Effector memory CD4-positive, alpha-beta T cell (primary cell): ENCODE measurements at places on chromosomes 7 and 10.

DNA sequence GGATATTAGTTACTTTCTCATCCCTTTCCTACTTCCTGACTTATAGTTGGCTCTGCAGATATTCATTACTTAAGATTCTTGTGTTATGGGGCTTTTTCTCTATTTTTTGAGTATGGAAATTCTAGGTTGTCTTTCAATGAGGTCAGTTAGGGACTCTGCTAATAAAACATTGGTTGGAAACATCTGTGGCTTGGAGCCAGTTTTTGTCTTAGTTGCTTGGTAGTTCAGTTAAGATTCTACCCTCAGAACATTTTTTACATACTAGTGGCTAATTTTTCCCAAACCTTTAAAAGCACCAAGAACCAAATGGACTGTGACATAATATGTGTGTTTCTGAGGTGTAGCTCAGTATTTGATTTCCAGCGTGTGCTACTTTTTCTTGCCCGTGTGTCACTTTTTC is 305.6 kb upstream of the FZD1 start:
- no peak for DNase-seq

DNA sequence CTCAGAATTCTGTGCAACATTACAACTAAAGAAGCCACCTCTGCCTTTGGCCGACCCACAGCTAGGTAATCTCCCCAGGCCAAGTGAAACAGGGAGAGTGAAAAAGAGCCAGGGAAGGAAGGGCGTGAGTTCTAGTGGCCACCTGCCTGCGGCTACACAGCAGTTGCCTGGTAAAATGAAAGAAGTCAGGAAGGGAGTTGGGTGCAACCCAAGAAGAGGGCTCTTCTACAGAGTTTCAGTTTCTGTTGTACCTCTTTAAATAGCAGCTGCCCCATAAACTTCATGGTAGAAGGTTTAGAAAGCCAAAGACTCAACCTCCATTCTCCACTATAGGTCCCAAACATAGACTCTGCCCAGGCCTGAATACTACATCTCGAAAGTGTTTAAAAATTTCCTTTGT is 76.2 kb upstream of the TMEM168 start:
- no peak for DNase-seq

DNA sequence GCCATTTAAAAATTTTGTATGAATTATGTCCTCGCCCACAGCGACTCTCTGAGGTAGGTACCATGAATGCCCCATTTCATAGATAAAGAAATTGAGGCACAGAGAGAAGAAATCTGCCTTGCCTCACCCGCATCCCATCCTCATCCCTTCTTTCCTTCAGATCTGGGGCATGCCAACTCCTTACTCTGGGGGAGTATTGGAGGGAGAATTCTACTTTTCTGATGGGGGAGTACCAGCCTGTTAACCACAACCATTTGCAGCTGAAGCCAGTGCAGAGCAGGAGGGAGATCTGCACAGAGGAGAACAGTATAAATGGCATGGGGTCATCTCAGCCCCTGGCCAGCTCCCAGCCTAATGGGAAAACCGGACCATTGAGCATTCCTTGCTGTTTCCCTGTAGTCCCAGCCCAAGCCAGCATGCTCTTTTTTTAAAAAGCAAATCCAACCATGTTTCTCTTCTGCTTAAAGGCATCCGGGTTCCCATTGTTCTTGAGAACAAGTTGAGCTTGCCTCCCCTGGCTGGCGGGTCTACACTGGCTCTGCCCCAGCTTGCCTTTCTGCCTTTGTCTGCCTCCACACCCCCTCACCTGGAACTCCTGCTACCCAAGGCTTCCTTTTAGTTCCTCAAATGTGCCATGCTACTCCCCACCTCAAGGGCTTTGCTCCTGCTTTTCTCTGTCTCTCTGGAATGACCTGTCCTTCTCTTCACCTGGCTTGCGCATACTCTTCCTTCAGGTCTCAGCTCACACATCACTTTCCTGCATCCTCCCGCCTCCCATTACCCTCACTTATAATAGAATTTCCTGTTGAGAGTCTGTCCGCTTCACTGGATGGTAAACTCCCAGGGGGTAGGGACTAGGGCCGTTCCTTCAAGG is 8.8 kb upstream of the ZNF503 start:
- no peak for DNase-seq

DNA sequence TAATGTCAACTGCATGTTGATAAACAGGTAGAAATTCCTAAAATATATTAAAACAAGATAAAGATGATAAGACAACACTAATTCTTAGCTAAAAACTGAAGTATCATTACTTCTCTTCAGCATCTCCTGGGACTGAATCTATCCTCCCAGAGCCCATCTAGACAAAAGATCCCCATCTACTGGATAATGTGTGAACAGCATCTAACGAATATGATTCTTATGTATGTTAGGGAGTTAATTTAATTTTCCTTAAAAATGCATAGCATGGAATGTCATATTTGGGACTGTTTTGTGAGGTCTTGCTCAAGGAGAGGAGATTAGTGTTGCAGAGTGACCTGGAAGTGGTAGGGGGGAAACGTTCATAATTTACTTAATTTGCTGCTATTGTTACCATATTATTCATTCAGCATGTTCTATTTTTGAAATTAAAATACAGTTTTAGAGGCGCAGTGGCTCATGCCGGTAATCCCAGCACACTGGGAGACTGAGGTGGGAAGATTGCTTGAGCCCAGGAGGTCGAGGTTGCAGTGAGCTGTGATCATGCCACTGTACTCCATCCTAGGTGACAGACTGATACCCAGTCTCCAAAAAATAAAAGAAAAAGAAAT is 305.1 kb upstream of the CSTF2T start:
- DNase-seq: no peak

- DNase-seq: no peak
Observed at GRCh38 chr10:83943049-83943448, 196.3 kb upstream of the GHITM start.

GRCh38 chr10:55320187-55320700 is 519.2 kb upstream of the PCDH15 start:
- DNase-seq: no peak

GRCh38 chr7:44912775-44913347 is 27.5 kb upstream of the PURB start:
- no peak for DNase-seq

GRCh38 chr10:122658356-122659049 is 41.1 kb downstream of the C10orf120 start:
- DNase-seq: no peak

DNA sequence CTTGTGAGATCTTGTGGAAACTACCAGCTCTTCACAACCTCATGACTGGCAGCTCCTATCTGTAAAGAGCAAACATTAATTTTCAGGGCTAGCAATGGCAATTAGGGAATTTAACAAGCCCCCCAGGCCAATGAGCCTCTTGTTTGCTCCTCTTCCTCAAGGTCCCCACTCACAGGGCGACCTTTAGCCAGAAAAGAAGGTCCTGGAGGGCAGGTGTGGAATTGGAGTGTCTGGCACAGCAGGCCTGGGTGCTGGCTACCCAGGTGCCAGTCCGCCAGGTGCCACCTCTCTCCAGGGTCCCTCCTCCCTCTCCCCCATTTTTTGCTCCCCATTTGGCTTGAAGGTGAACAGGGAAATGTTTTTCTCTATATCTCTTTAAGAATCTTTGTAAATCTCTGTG is 1.9 kb upstream of the CEP55 start:
- DNase-seq: no peak

- no peak for DNase-seq
Observed at GRCh38 chr10:45058992-45059561, 58.4 kb downstream of the ZNF22 start.

DNA sequence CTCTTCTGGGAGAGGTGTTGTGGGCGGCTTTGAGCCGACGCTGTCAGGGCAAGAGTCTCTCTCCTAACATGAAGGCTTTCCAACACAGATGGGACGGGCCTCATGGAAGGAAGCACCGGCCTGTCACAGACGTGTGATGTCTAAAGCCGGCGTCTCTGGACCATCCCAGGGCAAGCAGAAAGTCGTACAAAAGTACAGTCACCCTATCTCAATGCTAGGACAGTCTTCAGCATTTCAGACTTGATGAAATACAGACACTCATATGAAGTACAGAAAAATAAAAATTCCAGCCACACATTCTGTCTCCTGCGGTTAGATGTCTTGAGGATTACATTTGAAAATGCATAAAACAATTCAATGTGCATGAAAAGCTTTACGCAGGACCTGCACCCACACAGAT is 30.6 kb downstream of the CYP2W1 start:
- DNase-seq: no peak

DNA sequence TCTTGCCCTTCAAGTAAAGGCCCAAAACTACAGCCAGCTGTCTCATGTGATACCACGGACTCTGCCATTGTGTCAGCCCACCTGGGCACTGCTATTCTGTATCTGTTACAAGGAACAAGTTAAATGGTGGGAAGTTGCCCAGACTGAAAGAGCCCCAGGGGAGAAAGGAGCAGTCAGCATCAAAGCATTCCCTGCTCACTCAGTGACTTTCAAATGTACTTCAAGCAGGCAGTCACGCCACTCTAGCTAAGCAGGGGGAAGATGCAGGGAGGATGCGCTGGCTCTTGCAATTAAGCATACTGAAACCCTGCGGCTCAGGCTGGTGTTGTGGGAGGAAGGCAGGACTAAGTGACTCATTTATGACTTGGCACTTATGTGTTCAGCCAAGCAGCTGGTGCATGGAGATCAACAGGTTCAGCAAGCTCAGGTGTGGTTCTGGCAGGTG is 1249.6 kb downstream of the TYW1 start:
- no peak for DNase-seq

DNA sequence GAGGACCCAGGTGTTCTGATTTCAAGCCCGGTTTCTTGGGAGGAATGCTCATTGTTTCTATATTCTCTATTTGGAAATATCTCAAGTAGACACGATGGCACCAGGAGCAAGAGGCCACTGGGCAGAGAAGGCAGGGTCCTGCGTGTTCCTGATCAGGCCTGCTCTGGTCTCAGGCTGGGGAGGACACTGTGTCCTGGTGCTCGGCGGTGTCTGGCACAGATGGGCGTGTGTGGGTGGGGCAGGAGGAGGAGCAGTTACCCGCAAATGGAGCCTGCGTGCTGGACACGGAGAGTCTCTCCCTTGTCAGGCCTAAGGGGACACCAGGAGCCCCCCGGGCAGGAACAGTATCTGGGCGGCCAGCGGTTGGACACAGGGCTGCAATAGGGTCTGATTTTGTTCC is 25.9 kb upstream of the GOLGA7B start:
- no peak for DNase-seq

DNA sequence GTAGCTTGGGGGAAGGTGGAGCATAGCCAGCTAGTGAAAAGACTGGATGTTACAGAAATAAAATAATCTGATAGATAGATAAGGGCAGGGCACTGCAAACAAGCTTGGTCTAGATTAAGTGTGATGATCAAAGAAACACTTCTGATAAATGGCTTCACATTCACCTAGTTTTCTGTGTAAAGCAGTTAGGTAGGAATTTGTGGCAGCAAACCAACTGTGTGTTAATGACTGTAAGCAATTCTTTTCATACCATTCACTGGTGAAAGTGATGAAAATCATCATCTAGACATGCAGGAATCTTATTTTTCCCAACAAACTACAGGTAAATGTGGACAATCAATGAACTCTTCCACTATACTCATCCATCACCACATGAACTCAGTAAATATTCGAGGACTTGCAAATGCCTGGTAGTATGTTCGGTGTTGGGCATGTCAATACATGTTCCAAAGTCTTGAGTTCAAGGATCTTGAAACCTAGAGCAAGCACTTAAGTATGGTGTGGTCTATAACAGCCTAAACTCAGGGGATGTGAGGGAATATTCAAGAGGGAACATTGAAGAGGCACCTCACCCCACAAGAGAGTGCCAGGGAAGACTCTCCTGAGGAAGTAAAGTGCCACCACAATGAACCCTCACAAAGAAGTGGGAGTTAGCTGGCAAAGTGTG is 20.5 kb downstream of the PON3 start:
- DNase-seq: no peak

GRCh38 chr7:92635538-92635937 is 45.3 kb upstream of the FAM133B start:
- DNase-seq: no peak

- DNase-seq: no peak
Observed at GRCh38 chr10:116307455-116307854, 16.8 kb upstream of the CCDC172 start.

DNA sequence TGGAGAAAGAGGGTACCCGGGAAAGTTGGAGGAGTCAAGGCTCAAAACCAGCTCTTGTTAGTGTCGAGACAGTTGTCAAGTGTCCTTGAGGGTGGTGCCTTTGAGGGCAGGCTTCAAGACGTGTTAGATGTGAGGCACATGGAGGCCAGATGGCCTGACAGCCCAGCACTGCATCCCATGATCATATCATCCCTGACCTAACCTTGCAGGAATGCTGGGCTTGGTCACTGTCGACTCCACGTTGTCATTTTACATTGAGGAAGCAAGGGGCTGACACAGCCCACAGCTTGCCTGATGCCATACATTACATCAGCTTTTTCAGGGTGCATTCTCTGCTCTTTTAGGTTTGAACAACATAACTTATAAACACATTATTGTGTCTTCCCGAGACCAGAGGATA is 114.1 kb downstream of the ABCA13 start:
- DNase-seq: no peak

DNA sequence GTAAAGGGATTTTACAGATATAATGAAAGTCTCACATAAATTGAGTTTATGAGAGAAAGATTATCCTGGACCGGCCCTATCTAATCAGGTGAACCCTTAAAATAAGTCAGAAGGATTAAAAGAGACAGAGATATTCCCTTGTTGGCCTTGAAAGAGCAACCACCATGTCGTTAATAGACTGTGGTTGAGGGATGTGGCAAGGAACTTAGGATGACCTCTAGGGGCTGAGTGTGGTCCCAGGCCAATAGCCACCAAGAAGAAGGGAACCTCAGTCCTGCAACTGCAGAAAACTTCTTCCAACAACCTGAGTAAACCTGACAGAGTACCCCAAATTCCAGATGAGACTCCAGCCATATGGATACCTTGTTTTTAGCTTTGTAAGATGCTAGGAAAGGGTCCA is 121.5 kb downstream of the POLR1F start:
- DNase-seq: no peak

- no peak for DNase-seq
Observed at GRCh38 chr10:117350909-117351308, 24.3 kb downstream of the PDZD8 start.

GRCh38 chr10:42984761-42985325 is 92.0 kb upstream of the RET start:
- no peak for DNase-seq

- DNase-seq: no peak
Observed at GRCh38 chr7:70785427-70785826, 346.5 kb upstream of the GALNT17 start.

DNA sequence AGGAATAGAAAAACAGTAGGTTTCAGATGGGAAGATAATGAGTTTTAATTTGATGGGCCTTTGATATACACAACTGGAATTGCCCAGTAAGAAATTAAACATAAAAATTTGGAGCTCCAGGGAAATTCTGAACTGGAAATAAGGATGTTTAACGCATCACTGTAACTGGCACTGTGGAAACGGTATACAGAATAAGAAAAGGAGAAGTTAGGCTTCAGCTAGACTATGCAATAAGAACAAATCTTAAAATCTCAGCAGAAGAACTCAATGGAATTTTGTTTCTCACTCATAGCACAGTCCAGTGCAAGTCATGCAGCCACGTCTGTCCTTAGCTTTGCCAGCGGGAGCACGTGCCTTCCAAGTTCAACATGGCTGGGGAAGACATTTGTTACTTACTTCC is 52.9 kb upstream of the FGL2 start:
- no peak for DNase-seq
